AG09309 (cell line): ENCODE measurements at places on chromosomes 1 and 21.

DNA sequence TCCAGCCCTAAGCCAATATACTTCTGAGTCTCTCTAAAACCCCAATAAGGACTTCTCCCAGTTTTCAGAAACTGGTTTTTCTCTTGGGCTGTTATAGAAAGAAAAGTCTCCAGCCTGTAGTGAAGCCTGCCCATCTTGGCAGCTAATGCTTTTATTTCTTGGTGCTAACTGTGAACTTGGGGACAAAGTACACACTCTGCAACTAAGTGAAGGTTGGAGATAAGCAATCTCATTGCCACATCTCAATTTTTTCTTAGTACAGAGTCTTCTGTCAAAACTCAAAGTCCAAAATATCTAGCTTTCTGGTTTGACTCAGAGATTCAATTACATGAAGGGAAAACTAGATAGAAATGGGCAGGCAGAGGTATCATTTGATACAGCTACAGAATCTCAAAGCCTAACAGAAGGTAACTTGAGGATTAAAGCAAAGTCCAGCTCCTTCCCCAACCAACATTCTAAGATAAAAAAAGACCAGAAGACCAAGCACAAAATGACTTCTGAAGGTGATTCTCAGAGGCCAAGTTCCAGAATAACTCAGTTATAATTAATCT lies 14.0 kb downstream of the AK2 start:
- no peak for DNase-seq

- DNase-seq = no peak
These were observed 4.1 kb upstream of the PTPN7 start for GRCh38 chr1:202164271-202165037.

GRCh38 chr1:31886866-31887265 lies 51.3 kb downstream of the PTP4A2 start:
- DNase-seq = no peak

- no peak for DNase-seq
These were observed 178.0 kb downstream of the HIVEP3 start for GRCh38 chr1:41740630-41741239.

GRCh38 chr1:18109058-18109755 lies 1.6 kb downstream of the IGSF21 start:
- no peak for DNase-seq

DNA sequence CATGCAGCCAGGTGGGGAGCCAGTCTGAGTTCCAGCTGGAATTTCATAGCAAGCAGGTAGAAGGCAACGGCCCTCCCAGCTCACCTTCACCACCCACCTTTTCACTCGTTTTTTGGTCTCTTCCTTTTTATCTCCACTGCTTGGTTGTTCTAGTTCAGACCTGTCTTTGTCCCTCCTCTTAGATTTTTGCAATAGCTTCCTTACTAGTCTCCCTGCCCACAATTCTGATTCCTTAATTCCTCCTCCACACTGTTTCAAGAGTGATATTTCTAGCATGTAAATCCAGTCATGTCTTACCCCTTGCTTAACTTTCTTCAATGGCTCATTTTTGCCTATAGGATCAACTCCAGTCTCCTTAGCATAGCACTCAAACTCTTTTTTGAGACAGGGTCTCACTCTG lies 119.6 kb downstream of the TMEM53 start:
- no peak for DNase-seq

DNA sequence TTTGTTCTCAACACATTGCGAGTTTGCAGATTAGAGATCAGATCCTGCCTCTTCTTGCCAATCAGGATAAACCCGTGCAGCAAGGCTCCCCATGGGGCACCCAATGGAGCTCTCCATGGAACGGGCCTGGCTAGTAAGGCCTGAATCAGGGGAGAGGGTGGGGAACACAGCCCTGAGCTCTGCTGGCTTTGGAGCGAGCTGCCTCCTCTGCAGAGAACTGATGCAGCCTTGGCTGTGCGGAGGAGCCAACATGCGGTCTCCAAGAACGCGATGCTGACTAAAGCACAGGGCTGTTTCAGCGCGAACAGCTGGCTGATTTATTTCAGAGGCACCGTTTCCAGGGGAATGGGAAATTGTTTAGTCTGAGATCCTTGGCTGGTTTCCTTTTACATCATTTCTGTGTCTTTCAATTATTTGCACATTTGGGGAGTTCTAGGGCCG lies 139.7 kb downstream of the TSEN15 start:
- DNase-seq = peak; percentile 55

GRCh38 chr1:79193211-79194079 lies 186.9 kb upstream of the ADGRL4 start:
- DNase-seq = peak; percentile 46

DNA sequence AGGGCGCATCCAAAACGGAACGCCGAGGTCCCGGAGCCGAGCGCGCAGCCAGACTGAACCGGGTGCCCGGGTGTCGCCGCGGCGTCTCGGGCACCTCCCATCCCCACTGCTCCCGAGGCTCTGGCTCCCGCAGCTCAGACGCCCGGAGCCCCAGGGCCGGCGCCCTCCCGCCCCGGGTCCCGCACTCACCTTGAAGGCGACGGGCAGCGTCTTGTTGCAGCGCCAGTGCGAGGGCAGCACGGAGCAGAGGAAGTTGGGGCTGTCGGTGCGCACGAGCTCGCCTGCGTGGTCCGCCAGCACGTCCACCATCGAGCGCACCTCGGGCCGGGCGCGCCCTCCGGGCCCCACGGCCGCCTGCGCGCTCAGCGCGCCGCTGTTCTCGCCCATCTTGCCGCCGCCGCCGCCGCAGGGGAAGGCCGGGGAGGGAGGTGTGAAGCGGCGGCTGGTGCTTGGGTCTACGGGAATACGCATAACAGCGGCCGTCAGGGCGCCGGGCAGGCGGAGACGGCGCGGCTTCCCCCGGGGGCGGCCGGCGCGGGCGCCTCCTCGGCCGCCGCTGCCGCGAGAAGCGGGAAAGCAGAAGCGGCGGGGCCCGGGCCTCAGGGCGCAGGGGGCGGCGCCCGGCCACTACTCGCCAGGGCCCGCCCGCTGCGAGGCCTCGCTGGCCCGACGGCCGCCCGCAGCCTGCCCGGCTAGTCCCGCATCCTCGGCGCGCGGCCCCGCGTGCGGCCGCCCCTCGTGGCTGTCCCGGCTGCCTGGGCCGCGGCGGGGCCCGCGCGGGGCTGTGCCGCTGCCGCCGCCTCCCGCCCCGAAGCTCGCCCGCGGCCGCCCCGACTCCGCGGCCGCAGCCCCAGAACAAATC lies 447 bp downstream of the RUNX3 start:
- no peak for DNase-seq

DNA sequence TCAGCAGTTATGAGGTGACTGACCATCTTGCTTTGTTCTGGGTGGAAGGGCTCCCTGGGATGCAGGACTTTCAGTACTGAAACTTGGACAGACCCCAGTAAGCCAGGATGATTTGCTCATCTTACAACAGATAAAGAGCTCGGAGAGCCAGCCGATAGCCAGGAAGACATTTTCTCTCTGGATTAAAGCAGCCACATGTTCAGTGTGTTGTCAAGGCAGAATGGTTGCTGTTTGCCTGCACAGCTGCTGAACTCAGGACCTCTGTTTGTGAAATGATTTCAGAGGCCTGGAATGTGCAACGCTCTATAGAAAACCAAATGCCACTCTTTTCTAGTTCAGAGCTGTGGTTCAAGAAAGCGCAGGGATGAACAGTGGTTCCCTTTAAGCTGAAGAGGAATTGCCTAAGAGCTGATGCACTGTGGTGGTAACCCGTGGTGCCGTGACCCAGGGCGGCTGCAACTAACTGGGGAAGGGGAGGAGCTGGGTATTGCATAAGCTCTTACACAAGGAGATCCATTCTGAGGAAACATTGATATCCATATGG lies 40.7 kb downstream of the CASQ2 start:
- peak; percentile 74 for DNase-seq

GRCh38 chr1:228344631-228345072 lies 62.0 kb downstream of the TRIM11 start:
- no peak for DNase-seq

- DNase-seq = no peak
These were observed 87.7 kb upstream of the EDN2 start for GRCh38 chr1:41572224-41572623.

GRCh38 chr1:225424562-225425200 lies 3.2 kb downstream of the LBR start:
- no peak for DNase-seq

DNA sequence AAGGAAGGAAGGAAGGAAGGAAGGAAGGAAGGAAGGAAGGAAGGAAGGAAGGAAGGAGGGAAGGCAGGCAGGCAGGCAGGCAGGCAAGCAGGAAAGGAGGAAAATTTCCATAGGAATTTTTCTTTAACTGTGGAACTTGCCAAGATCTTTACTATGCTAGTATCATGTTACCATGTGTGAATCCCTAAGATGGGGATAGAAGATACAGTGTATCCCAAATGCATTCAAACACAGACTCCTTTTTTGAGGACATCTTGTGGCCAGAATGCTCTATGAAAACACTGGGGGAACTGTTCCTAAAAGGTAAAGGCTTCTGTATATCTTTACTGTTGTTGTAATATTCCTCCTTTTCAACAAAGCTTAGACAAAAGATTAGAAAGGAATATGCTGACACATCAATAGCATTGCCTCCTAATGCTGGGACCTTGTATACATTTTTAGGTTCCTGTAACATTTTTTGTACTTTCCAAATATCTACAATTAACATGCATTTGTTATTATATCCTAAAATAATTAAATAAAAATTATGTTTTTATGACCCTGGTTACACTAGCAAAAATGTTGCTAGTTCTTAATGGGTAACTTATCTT lies 20.6 kb downstream of the CCDC190 start:
- no peak for DNase-seq

- DNase-seq = no peak
These were observed 27.9 kb upstream of the AGO1 start for GRCh38 chr1:35854989-35855700.

GRCh38 chr1:204075139-204075521 lies 2.2 kb downstream of the SOX13 start:
- DNase-seq = no peak

GRCh38 chr1:202086579-202087350 lies 36.0 kb upstream of the GPR37L1 start:
- no peak for DNase-seq
